Cardiac septum (tissue), 1 donor: ENCODE measurements at places on chromosomes 2 and 18.
A peak's percentile ranks its signal among the peaks of the same experiment; 100 is the strongest.

- no peak for DNase-seq
Observed at GRCh38 chr18:26703170-26703930, 155.0 kb upstream of the KCTD1 start.

DNA sequence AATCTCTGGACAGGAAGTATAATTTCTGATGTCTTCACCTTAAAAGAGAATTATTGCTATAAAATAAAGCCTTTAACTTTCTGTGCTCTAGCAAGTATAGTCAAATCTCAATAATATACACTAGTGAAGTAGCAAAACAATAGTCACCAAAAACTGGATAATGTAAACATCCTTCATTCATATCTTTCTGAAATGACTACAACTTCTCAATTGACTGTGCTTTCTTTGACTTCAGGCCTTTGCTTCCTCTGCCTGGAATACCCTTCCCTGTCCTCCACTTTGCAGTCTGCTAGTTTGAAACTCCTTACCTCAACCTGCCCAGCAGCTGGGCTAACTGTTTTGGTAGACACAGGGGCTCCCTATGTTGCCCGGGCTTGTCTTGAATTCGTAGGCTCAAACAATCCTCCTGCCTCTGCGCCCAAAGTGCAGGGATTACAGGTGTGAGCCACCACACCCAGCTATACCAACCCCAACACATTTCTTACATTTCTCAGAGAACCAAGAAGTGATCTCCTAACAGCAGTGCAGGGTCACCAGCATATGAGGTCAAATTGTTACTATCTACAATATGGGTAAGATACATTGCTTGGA is 6.6 kb upstream of the PCBP1 start:
- no peak for DNase-seq

DNA sequence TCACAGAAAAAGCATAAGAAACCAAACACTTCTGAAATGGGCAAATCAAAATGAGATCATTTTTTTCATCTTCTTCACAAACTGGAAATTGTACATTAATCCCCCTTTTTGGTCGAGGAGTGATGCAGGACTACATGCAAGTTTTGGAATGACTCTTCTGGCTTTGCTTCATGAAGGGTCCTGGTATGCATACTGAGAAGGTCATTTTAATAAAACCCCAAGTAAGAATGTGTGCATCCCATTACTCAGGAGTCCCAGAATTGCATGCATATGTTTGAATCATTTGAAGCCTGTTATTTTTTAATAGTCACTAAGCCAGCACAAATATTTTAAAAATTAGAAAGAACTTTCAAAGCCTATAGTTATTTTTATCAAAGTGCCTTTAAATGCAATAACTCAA is 16.7 kb upstream of the EHBP1 start:
- no peak for DNase-seq

DNA sequence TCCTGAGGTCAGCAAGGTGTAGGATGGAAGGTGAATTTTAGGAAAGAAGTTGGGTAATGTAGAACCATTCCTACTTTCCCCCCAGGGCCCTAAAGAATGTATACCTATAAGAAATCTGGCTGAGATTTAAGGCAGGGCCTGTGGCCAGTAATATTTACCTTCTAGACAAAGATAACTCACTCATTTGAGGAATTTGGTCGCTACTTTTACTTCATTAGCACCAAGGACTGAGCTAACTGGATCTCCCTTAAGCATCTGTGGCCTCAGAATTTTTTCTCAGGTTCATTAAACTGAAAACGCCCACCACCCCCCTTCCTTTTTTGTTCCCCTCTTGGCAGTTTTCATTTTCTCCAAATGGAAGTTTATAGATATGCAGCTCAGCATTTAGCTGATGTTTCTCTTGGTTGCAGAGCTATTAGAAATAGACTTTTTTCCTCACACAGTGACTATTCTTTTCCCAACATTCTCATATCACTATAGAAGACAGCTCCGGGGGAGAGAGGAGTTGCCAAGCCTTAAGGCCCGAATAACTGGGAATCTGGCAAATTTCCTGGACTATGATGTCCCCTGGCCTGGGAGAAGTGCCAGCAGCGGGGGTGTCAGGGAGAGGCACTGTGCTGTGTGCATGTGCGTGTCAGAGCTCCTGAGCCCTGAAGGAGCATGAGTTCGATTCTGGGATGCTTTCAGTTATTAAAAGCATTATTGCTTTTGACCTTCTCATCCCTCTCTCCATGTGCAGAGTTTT is 310.9 kb downstream of the PRKCE start:
- peak; percentile 80 for DNase-seq

- DNase-seq = no peak
Observed at GRCh38 chr2:37377187-37377532, 32.7 kb downstream of the QPCT start.

- no peak for DNase-seq
Observed at GRCh38 chr2:73436019-73436418, 50.4 kb downstream of the ALMS1 start.

- no peak for DNase-seq
Observed at GRCh38 chr2:27184115-27184514, 27.7 kb upstream of the ATRAID start.

DNA sequence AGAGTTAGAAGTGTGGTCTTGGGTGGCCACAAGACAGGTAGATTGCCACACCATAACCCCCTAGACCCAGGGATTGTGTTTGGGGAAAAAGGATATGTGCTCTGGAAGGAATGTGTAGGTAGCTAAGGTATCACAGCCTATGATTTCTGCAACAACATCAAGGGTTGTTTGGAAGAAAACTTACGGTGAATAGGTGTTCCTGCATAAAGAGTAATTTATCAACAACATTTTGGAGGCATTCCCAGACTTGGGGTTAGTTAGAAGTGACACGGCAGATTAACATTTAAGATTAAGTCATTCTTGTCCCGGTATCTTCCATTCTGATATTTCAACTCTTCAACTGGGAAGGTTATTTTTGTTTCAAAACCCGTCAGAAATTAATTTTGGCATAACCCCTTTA is 65.5 kb downstream of the SPP2 start:
- no peak for DNase-seq

DNA sequence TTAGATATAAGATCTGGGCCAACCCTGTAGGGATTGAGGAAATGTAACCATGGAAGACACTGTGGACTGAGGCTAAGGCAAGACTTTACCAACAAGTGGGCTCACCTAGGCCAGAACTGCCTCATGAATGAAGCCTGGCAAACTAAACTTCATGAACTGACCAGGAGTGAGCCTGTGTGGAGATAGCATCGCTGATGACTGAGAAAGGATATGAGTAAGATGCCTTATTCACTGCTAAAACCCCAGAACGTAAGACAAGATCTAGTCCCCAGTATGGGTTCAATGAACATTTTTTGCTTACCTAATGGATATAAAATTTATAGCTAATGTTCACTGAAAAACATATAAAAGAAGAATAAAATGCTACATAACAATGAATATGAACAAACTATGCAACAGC is 399.8 kb downstream of the SATB2 start:
- DNase-seq = no peak

DNA sequence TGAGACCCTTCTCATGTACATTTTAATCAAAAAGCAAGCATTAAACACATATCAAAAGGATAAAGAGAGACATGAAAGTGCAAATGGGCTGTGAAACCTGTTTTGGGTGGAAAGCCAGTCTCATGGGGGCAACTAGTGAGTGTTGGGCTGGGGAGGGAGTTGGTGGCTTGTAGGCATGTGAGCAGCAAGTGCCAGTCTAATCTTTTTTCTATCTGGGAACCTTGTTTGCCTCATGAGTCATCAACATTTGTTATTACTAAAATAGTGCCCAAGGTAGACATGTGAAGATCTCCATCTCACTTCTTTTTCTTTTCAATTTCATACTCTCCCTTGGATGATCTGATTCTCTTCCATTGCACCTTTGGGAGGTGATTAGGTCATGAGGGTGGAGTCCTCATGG is 613.9 kb upstream of the GYPC start:
- DNase-seq = no peak

- no peak for DNase-seq
Observed at GRCh38 chr2:27765621-27766286, 5.8 kb upstream of the MRPL33 start.

- DNase-seq = no peak
Observed at GRCh38 chr2:151292546-151292945, 3.1 kb upstream of the NMI start.

GRCh38 chr2:2926858-2927175 is 450.8 kb downstream of the EIPR1 start:
- DNase-seq = no peak

DNA sequence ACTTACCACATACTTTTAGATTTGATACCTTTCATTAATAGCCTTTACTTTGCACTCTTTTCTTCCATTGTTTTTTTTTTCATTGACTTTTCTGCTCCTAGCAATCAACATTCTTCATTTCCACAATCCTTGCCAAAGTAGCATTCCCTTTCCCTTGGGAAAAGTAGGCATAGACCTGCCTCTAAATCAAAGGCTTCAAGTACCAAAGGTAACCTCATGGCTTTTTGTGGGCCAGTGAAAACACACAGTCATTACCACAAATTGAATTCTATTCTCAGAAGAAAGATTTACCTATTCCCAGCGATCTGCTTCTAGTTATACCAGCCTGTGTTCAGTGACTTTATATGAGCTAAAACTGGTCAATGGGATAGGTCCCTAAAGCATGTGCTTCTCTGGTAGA is 109.2 kb downstream of the SOCS6 start:
- no peak for DNase-seq

DNA sequence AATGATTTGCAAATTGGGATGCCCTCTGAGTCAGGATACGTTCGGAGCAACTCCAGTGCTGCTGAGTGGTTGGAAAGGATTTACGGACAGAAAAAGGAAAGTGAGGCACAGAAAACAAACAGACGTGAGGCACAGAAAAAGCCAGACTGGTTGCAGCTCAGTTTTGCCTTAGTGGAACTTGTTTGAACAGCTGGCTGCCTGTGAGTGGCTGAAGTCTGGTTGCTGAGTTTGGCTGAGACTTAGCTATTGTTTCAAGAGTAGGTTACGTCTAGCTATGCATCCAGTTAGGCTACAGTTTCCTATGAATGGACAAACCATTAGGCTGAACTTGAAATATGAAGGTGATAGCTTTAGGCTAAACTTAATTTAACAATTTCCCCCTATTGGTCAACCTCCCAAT is 256.6 kb downstream of the VAPA start:
- no peak for DNase-seq

DNA sequence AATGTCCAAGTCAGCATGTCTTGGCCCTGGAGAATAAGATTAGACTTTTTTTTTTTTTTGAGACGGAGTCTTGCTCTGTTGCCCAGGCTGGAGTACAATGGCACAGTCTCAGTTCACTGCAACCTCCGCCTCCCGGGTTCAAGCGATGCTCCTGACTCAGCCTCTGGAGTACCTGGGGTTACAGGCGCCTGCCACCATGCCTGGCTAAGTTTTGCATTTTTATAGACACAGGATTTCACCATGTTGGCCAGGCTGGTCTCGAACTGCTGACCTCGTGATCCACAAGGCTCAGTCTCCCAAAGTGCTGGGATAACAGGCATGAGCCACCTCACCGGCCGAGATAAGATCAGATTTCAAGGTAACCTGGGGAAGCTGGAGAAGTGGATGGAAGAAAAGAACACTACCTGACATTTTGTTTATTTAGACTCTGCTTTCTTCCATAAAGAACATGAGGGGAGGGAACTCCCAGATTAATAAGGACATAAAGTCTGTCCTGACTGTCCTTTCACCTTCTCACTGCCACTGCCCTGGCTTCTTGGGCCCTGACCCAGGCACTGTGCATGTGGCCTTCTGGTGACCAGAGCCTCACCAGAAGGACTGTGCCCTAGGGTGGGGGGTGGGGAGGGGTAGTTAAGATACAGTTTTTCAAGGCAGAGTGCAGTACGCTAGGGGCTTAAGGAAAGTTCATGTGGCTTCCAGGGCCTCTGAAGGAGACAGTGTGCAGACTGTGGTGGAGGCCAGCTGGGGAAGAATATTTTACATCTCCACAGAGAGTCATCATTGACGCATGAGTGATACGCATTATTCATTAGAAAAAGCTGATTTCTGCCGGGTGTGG is 4.8 kb upstream of the IMPA2 start:
- DNase-seq = peak; percentile 27

DNA sequence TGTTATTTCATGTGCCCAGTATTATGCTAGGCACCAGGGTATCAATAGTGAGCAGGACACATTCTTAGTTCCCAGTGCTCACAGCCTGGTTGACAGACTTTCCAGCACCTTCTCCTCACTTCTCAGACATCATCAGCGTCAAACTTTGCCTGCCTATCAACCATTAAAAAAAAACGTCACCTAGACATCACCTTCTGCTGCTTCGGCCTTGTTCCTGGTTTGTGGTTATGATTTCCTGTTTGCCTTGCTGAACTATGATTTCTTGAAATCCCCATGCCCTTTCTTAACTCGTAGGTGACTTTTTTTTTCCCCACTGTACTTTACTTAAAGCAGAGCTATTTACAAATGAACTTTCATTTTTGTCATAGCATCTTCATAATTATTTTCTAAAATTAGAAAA is 60.4 kb upstream of the NABP1 start:
- no peak for DNase-seq
